EL (cell line): ENCODE measurements at places on chromosomes 3 and 15.
A peak's percentile ranks its signal among the peaks of the same experiment; 100 is the strongest.

DNA sequence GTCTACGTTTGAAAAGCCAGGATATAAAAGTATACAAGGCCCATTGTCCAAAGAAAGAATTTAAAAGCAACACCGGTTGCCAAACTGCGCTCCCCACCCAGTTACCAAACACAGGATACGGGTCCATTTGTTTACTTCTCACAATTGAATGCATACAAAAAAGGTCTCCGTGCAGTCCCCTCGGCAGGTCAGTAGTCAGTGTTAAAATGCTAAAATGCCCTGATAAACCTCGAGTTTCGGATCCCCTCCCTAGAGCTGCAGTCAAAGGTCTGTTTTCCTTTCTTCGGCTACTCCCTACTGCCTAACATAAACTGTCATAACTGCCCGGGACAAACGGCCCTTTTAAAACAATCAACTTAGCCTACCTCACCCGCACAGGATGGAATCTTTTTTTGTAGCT, 534.6 kb downstream of the FOXP1 start:
- DNase-seq: no peak

GRCh38 chr3:79167651-79168416, 600.0 kb downstream of the ROBO1 start:
- peak; percentile 93 for DNase-seq

GRCh38 chr15:88255484-88256278, 858 bp downstream of the NTRK3 start:
- peak; percentile 52 for DNase-seq

DNA sequence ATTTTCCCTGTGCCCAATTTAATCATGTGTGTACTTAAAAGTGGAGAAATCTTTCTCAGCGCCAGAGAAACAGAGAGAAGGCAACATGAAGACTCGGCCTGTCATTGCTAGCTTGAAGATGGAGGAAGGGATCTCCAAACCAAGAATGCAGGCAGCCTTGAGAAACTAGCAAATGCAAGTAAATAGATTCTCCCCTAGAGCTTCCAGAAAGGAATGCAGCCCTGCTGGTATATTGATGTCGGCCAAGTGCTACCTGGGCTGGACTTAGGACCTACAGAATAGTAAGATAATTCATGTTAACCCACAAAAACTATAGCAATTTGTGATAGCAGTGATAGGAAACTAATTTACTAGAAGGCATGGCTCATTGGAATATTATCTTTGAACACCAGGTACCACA, 150.9 kb upstream of the ABI3BP start:
- DNase-seq: no peak

GRCh38 chr3:78313332-78313731, 1273.4 kb downstream of the ROBO2 start:
- DNase-seq: no peak

- DNase-seq: no peak
Observed at GRCh38 chr3:177529716-177530335, 332.5 kb upstream of the TBL1XR1 start.

GRCh38 chr3:42175386-42176240, 84.5 kb downstream of the TRAK1 start:
- DNase-seq: no peak

GRCh38 chr3:157746391-157746790, 243.2 kb upstream of the VEPH1 start:
- DNase-seq: peak; percentile 70

DNA sequence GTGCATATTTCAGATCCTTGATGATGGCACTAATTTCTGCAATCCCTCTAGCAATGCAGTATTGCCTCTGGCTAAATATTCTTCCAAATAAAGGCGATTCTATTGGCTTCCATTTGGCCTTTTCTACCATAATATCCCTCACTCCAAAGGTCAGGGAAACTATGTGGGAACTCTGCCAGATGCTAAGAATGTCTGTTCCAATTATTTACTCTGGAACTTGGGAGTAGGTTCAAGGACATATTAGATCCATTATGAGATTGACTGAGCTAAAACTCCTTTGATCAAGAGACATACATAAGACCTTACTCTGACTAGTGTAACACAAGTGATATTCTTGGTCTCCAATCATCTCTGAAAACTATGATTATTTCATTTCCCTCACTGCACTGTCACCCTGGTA, 674.5 kb upstream of the NECTIN3 start:
- DNase-seq: peak; percentile 44

DNA sequence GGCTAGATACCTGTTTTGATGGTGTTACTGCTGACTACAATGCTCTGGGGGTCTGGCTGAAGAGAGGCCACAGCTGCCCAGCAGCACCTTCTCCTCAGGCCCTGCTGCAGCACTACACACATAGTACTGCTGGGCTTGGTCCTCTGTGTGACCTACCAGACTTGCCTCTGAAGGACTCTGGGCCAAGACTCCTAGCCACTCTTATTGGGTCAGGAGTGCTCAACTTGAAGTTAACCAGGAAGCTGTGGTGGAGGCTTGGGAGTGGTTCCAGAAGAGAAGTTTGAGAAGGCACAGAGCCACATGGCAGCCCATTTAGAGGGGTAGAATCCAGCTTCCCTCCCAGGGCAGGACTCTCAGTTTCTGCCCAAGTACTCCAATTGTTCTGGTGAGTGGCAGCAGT, 16.6 kb downstream of the ELP6 start:
- no peak for DNase-seq

- peak; percentile 38 for DNase-seq
Observed at GRCh38 chr15:92449476-92449875, 55.8 kb downstream of the ST8SIA2 start.

DNA sequence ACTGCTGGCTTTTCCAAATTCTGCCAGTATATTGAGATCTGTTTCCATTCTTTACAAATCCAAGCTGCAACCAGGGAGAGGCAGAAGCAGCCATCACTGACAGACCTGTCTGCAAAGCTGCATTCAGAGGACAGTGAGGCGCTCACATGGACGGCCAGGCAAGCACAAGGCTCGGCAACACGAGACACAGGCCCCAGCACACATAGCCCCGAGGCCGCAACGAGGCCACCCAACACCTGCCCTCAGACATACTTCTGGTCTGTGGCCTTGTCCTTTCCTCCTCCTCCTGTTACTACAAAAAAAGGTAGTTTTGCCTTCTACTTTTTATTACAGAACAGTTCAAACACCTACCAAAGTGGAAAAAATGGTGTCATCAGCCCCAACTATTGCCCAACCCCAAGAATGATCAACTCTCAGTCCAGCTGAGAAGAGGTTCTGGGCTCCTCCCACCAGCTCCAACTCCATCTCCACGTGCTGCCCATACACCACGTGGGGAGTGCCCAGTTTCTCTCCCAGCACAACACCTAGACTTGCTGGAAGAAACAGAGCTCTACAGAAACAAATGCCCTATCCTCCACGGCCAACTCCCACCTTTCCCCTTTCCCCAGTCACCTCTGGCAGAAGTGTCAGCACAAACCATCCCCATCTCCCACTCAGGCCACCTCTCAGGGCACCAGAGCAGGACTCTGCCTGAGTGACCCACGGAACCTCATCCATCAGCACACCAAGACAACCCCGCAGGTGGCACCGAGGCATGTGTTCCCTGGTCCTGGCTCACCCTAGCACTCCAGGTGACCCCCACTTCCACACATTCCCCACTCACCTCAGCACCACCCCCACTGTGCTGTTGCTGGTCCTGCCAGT, 7.4 kb downstream of the ZXDC start:
- DNase-seq: no peak

- DNase-seq: no peak
Observed at GRCh38 chr15:74451322-74451721, 9.6 kb downstream of the UBL7 start.

DNA sequence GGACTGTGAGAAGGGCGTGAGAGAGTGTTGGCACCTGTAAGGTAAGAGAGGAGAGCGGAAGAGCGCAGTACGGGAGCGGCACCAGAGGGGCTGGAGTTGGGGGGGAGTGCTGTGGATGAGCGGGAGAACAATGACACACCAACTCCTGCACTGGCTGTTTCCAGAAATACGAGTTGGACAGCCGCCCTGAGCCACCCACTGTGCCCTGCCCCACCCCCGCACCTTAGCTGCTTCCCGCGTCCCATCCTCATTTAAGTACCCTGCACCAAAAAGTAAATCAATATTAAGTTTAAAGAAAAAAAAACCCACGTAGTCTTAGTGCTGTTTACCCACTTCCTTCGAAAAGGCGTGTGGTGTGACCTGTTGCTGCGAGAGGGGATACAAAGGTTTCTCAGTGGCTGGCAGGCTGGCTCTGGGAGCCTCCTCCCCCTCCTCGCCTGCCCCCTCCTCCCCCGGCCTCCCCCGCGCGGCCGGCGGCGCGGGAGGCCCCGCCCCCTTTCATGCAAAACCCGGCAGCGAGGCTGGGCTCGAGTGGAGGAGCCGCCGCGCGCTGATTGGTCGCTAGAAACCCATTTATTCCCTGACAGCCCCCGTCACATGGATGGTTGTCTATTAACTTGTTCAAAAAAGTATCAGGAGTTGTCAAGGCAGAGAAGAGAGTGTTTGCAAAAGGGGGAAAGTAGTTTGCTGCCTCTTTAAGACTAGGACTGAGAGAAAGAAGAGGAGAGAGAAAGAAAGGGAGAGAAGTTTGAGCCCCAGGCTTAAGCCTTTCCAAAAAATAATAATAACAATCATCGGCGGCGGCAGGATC, at the start of gene SOX2:
Gene SOX2, plus strand, starts transcription at position 601 of the 811 bp plus-strand sequence. CDS start 436 bp downstream, outside the sequence.
- DNase-seq: no peak

GRCh38 chr3:124895756-124896155, 8.6 kb upstream of the ITGB5 start:
- DNase-seq: no peak

- DNase-seq: peak; percentile 32
Observed at GRCh38 chr15:59298225-59298853, 74.3 kb downstream of the MYO1E start.

- DNase-seq: no peak
Observed at GRCh38 chr3:170889132-170889531, 19.1 kb upstream of the RPL22L1 start.
